ENCODE measurements at places on chromosomes 16 and 17.

- H3K4me1 ChIP-seq, result peaks cover 17% of the 10 kb centered on the region
- H3K27me3 ChIP-seq, result no peaks in the 10 kb centered on the region
- H3K36me3 ChIP-seq, result peaks cover 9% of the 10 kb centered on the region
- DNase-seq, result no peak
These were observed 3.8 kb upstream of the ACTG1 start for GRCh38 chr17:81516439-81516838.

DNA sequence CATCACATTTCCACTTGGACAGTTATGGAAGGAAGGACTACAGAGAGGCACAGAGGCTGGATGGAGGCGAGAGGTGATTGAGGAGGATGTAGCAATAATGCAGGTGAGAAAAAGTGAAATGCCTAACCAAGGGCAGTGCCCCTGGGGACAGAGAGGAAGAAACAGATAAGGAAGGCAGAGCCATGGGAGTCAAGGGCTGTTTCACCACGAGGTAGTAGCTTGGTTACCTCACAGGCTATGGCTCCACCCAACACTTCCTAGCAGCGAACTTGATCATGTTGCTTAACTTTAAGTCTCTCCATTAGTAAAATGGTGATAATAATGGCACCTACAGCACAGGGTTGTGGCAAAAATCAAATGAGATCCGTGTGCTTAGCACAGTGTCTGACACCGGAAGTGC is 83.9 kb downstream of the YPEL2 start:
- H3K27ac ChIP-seq, result no peak overlapping the region
- no peak for DNase-seq
- no peaks in the 10 kb centered on the region for H3K36me3 ChIP-seq
- no peaks in the 10 kb centered on the region for H3K27me3 ChIP-seq
- no peak overlapping the region for H3K4me3 ChIP-seq

GRCh38 chr17:38702166-38702915 is 2.7 kb upstream of the MLLT6 start:
- H3K4me1 ChIP-seq, result peaks cover 42% of the 10 kb centered on the region
- no peaks in the 10 kb centered on the region for H3K27me3 ChIP-seq
- peaks cover 35% of the 10 kb centered on the region for H3K36me3 ChIP-seq
- DNase-seq, result peak; percentile 92
- H3K27ac ChIP-seq, result peak overlapping the region; percentile 100

GRCh38 chr17:74760404-74761105 is 12.1 kb downstream of the NHERF1 start:
- H3K36me3 ChIP-seq, result no peaks in the 10 kb centered on the region
- H3K4me3 ChIP-seq, result no peak overlapping the region
- no peaks in the 10 kb centered on the region for H3K27me3 ChIP-seq
- H3K4me1 ChIP-seq, result peaks cover 56% of the 10 kb centered on the region
- no peak for DNase-seq
- H3K27ac ChIP-seq, result peak overlapping the region; percentile 85

DNA sequence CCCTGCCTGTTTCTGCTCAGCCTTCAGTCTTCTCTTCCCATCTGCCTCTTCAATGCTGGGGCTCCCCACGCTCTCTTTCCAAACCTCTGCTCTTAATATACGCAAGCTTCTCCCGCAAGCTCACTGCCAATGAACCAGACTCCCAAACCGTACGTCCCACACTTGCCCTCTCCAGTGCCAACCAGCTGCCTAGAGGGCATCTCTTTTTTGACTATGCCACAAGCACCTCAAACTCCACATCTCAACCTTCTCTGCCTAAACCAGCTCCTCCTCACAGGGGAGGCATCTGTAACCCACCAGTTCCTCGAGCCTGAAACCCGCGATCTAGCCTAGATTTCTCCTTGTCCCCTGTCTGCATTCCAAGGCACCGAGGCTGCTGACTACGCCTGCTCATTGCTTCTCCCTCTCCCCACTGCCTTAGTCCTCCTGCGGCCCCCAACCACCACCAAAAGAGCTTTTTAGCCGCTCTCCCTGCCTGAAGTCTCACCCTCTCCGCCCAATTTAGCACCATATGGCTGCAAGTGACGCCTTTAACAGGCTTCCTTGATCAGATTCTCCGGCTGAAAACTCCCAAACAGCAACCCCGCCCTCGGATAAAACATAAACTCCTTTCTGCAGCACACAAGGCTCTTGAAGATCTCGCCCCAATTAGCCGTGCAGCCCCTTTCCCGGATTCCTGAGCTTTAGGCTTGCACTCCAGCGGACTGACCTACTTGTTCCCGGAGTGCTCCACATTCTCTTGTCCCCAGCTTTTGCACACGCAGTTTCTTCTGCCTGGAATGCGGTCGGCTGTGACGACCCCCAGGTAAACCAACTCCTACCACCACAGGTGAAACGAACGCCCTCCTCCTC is 1.5 kb downstream of the GGA2 start:
- H3K4me1 ChIP-seq, result peaks cover 58% of the 10 kb centered on the region
- H3K27ac ChIP-seq, result no peak overlapping the region
- H3K36me3 ChIP-seq, result peaks cover 14% of the 10 kb centered on the region
- peak overlapping the region; percentile 84 for H3K4me3 ChIP-seq
- no peak for DNase-seq

GRCh38 chr17:57677301-57677700 is 67.8 kb downstream of the CCDC182 start:
- H3K27ac ChIP-seq, result no peak overlapping the region
- no peaks in the 10 kb centered on the region for H3K27me3 ChIP-seq
- H3K36me3 ChIP-seq, result peaks cover 6% of the 10 kb centered on the region
- no peak for DNase-seq
- peaks cover 8% of the 10 kb centered on the region for H3K4me1 ChIP-seq
- H3K4me3 ChIP-seq, result no peak overlapping the region

DNA sequence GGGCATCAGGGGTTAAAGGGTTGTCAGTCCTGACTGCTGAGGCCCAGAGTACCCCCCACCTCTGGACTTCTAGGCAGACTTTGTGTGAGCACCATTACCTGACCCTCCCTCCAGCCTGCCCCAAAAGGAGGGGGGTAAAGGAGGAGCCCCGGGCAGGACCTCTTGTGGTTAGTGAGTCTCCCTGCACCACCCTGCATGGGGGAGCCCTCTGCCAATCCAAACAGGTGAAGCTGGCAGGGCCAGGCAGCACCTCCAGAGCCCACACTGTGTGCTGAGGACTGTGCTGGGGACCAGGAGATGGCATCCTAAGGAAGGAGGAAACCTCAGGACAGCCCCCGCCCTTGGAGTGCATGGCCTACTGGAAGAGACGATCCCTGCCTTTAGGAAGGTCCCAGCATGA is 2.6 kb upstream of the KRT14 start:
- no peak overlapping the region for H3K27ac ChIP-seq
- no peak overlapping the region for H3K4me3 ChIP-seq

DNA sequence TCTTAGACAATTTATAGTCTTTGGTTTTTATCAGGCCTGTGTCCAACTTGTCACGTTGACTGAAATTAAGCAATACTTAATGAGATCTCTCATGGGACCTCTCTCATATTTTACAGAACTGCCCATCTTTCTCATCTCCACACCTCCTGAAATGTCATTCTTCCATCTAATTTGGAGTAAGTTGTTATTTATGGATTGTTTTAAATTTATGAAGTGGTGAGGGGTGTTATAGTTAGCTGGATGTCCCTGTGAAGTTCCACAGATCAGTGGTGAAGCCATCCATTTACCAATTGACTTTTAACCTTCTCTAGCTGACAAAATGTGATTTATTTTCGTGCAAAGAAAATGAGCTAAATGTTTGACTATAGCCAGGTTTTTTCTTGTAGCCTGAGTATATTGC is 824.9 kb downstream of the KCNJ2 start:
- no peaks in the 10 kb centered on the region for H3K4me1 ChIP-seq
- H3K27ac ChIP-seq, result no peak overlapping the region
- no peak for DNase-seq
- H3K27me3 ChIP-seq, result no peaks in the 10 kb centered on the region
- no peaks in the 10 kb centered on the region for H3K36me3 ChIP-seq

GRCh38 chr16:72811188-72811720 is 236.7 kb downstream of the ZFHX3 start:
- DNase-seq, result no peak
- no peak overlapping the region for H3K4me3 ChIP-seq
- peaks cover 2% of the 10 kb centered on the region for H3K27me3 ChIP-seq
- no peak overlapping the region for H3K27ac ChIP-seq

DNA sequence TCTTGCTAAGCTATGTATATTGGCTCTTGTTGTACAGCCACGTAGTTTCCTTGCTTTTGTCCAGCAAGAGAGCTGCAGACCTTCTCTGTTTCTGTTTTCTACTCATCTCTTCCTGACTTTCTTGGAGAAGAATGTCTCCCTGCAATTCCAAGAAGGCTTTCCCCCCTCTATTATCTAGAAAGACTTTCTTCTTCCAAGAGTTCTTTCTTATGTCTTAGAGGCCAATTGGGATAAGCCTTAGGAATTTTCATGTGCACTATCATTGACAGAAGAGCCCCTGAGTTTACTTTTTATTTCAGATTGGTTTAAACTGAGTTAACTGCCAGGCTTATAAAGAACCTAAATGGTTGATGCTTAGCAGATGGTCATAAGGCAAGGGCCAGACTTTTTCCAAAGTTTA is 9.0 kb downstream of the CAPNS2 start:
- H3K4me3 ChIP-seq, result no peak overlapping the region
- no peaks in the 10 kb centered on the region for H3K36me3 ChIP-seq
- no peak for DNase-seq
- H3K27me3 ChIP-seq, result no peaks in the 10 kb centered on the region
- no peak overlapping the region for H3K27ac ChIP-seq

DNA sequence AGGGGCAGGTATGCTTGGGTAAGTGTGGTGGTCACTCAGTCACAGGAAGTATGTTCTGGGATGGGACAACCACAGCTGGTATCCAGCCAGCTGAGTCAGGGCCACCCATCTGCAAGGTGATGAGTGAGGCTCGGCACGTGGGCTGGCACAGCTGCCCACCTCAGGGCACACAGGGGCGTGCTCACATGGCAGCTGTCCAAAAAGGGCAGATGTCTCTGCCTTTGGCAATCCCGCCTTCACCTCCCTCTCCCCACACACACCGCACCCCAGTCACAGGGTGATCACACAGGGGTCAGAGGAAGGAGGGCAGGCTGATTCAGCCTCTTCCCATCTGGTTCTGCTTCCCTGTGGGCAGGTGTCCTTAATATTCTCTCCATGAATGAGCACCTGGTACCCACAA is 85.9 kb upstream of the TOB1 start:
- H3K27me3 ChIP-seq, result no peaks in the 10 kb centered on the region
- H3K4me3 ChIP-seq, result no peak overlapping the region
- H3K4me1 ChIP-seq, result peaks cover 9% of the 10 kb centered on the region
- no peak for DNase-seq
- H3K27ac ChIP-seq, result no peak overlapping the region

DNA sequence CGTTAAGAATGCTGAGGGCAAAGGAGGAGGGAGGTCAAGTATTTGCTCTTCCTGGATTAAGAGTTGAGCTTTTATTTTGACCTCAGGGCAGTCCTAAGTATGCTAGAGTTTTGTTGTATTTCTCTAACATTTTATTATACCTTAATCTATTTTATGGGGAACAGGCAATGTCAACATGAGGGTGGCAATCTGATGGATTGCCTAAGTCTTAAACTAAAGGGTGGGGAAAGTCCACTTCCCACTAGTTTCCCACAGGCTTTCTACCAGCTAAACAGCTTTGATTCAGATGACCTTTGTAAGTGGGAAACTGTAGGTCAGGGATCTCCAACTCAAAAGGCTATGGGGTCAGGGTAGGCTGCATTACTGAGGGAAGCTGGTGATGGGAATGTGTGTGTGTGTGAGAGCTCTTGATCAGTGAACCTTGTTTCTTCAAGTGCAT is 24.9 kb downstream of the HSD17B2 start:
- no peak overlapping the region for H3K4me3 ChIP-seq
- H3K27me3 ChIP-seq, result peaks cover 15% of the 10 kb centered on the region
- no peak overlapping the region for H3K27ac ChIP-seq

- no peak overlapping the region for H3K4me3 ChIP-seq
- H3K27me3 ChIP-seq, result peaks cover 22% of the 10 kb centered on the region
- no peak overlapping the region for H3K27ac ChIP-seq
- peaks cover 5% of the 10 kb centered on the region for H3K36me3 ChIP-seq
These were observed 9.9 kb downstream of the SSTR5 start for GRCh38 chr16:1082266-1082951.

Measured in activated CD4-positive, alpha-beta memory T cell treated with anti-CD3 and anti-CD28 coated beads for 36 hours (primary cell).